ENCODE measurements at places on chromosomes 5 and 9.

DNA sequence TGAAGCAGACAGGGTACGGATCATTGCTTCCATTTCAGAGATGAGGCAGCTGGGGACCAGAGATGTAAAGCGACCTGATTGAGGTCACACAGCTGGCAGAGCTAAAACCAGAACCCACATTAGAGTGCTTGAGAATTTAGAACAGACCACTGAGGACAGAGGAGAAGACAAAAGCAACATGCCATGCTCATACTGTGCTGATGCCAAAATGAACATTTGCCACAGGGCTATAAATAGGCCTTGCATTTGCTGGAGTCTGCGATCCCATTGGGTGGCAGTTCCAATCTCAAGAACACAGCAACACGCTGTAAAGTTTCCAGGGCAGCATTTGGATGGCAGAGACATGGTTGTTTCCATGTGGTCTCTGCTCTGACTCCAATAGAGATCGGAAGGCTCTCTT lies 222.4 kb upstream of the TBC1D2 start:
- DNase-seq: no peak

DNA sequence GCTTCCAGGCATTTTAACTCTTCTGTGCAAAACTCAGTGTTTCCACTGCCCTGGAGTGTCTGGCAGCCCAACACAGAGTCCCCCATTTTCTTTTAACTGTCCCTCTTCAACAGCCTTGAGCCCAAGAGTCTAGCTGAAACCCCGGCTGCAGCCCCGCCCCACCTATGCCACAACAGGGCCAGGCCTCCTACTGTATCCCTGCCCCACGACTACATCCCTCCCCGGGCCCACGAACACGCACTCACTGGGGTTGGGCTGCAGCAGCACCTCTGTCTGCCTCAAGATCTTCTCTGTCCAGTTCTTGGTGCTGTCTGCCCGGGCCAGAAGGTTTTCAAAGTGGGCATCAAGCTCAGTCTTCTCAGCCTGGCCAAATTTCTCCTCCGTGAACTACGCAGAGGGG lies 6.1 kb downstream of the SH3GLB2 start:
- DNase-seq: no peak

DNA sequence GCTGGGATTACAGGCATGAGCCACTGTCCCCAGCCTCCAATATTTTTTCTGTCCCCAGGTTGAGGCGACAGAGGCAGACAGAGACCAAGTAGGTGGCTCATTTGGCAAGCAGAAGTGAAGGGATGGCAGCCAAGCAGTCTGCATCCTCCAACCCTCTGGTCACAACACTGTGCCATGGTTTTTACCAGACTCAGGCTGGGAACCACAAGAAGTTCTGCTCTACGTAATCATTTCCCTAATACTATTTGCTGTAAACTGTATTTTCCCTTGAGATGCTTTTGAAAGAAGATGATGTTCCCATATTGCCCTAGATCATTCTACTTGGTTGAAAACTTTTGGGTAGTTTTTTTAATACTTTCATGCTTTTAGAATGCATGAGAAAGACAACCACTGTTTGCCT lies 40.5 kb downstream of the PTTG1 start:
- no peak for DNase-seq

DNA sequence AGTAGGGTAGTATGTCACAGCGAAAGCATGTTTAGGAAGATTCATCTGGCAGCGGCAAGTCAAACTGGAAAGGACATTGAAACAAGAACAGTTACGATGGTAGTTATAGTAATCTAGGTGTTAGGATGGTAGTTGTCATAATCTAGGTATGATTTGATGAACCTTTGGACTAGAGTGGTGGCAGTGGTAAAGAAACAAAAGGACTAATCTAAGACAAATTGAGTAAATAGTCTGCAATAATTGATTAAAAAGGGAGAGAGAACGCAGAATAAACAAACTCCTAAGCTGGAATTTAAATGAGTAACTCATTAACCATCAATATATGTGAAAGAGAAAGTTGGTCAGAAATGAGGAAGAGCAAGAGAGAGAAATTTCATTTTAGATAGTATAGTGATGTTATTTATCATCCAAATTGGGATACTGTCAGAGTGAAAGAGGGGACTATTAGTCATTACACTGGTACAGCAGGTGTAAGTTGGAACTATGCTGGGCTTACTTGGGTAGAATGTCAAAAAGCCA lies 56.8 kb downstream of the MTREX start:
- no peak for DNase-seq

GRCh38 chr5:177612215-177612673 lies 12.3 kb downstream of the B4GALT7 start:
- DNase-seq: no peak

DNA sequence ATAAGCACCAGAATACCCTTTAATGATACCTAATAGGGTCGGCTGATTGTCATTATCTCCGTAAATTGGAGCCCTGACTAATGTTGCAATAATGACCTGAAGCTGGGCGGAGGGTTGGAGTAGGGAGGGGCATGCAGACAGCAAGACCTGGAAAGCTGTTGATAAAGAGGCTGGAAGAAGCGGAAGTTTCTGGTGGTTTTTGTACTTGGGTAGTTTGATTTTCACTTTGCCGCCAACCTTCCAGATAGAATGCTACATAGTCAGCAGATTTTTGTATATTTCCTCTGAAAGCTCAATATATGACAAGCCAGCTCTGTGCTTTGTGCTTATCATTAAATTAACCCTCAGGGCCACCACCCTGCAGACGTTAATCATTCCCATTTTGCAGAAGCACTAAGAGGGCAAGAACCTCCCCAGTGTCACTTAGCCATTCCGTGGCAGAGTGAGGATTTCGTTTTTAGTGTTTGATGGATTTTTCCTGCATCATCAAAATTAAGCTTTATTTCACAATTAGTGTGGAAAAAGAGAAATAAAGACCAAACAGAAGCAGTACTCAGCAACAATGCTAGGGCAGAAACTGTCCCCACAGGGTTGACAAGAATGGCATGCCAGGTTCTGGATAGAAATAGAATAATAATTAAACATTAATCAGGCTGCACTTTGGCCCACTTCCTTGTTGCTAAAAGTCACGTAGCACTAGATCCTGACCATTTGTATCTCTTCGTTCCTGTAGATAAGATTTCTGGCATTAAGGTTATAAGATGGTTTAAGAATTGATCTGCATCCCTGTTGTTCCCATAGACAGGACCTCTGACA lies 34.7 kb downstream of the DIRAS2 start:
- DNase-seq: no peak

DNA sequence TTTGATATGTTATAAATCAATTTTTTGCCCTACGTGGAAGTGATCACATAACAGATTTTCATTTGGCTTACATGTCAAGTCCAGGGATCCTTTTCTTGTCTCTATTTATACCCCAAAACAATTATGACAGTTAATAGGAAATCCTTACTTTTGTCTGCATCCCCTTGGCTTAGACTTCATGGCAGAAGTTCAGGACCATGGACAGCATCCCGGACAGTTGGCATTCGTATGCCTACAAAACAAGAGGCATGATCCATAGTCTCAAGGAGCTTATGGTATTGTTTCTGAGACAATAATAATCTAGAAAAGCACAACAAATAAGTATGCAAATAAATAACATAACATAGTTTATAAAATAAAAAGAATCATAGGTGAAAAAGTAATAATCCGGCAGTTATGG lies 214.3 kb upstream of the GRIA1 start:
- no peak for DNase-seq

DNA sequence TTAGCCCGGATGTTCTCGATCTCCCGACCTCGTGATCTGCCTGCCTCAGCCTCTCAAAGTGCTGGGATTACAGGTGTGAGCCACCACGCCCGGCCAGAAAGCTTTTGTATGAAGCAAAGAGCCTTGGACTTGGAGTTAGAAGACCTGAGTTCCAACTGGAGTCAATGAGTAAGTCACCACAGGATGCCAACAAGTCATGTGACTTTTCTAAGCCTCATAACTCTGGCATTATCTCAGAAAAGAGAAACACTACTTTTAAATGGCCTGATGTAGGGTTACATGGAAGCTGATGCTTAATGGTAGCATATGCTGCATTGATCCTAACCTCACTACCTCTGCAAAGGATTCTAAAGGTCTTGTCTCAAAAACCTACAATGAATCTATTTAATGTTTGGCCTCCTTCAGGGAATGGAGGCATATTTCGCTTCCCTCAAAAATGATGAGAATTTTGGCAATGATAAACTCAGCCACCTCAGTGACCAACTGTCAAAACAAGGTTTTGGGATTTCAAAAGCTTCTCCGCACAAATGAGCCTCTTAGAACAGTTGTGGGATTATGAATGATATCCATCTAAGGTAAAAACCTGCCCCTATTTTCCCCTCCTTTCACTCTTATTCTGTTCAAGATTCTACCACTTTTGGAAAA lies 236.8 kb downstream of the ACTL7B start:
- no peak for DNase-seq

- DNase-seq: no peak
Observed at GRCh38 chr5:109038209-109038840, 290.6 kb downstream of the FER start.

DNA sequence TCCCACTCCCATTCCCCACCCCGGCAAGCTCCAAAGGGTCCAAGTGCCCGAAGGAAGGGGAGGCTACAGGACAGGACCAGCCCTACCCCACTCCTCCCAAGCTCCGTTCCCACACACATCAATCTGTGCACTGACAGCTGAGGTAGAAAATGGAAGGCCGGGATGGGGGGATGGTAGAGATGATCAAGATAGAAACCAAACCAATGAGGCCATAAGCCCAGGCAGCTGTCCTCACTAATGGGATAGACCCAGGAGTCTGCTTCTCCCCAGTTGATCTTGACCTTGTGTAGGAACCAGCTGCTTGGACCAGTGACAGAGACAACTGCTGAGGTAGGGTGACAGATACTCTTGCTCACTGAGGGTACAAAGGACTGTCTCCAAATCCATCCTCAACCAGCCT lies 38.6 kb downstream of the B4GALT1 start:
- DNase-seq: no peak

GRCh38 chr9:137784641-137785513 lies 92.7 kb upstream of the CACNA1B start:
- no peak for DNase-seq

GRCh38 chr9:128587453-128587852 lies 35.1 kb downstream of the SPTAN1 start:
- peak; percentile 13 for DNase-seq

GRCh38 chr9:80061940-80062339 lies 490.2 kb downstream of the TLE4 start:
- no peak for DNase-seq

- no peak for DNase-seq
Observed at GRCh38 chr5:82403026-82403425, 124.9 kb upstream of the RPS23 start.

DNA sequence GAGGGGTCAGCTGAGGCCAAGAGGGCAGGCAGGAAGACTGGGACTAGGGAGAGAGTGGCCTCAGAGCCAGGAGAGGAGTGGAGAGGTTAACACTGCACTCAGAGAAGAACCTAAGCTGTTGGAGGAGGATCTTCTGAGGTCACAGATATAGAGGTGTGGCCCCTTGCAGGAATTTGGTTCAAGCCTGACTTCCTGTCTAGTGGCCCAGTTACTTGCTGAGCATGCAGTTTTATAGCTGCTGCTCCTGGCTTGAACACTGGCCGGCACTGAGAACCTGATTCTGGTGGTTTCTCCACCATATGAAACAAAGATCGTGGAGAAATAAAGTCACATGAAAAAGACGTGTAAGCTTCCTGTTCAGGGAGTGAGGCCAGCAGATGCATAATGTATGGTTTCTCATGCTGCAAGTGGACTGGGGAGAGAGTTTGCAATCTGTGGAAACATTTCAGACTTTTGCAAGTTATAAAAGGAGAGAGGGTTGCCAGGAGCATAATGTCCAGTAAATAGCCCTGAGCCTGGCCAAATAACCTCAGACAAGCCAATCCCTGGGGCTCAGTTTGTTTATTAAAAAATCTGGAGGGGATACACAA lies 82.6 kb downstream of the GALNT10 start:
- no peak for DNase-seq

DNA sequence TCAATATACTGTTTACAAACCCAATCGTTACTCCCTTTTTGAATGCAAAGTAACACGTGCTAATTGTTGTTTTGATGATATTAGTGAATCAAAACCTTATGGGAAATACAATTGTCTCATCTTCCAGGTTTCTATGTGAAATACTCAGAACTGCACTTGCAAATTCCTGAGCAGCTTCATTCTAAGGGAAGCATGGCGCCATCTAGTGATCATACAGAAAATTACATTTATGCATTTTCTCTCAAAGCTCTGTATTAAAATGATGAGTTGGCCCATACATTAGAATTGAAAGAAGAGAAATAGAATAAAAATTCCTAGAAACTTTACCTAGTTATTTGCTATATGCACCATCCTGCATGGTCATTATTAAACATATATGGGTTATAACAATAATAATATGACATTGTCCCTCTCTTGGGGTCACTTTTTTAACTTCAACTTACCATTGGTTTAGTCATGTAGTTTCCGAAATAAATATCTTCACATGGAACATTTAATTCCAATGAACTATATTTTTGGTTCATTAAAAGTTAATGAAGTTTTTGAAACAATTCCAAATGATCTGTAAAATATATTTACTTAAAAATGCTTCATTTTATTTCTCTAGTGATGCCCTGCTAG lies 220.0 kb downstream of the PDE4D start:
- DNase-seq: no peak

DNA sequence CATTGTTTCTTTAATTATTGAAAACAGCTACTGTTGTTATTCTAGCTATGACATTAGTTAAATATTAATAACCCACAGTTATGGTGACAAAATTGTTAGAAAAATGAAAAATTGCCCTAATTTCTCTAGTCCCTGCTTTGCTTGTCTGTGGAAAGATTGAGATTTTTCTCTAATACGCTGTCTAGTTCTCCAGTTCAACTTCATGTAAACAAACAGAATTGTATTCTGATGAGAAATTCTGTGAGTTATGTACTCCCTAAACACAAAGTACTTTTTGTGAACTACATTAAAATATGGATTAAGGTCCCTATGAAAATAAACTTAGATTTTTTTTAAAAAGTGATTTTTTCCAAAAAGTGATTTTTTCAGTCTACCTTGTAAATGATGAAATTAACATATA lies 8.7 kb downstream of the SLF1 start:
- DNase-seq: no peak

GRCh38 chr5:97377582-97377981 lies 194.5 kb upstream of the RIOK2 start:
- DNase-seq: no peak

- no peak for DNase-seq
Observed at GRCh38 chr5:66345281-66345680, 201.2 kb downstream of the SREK1 start.

DNA sequence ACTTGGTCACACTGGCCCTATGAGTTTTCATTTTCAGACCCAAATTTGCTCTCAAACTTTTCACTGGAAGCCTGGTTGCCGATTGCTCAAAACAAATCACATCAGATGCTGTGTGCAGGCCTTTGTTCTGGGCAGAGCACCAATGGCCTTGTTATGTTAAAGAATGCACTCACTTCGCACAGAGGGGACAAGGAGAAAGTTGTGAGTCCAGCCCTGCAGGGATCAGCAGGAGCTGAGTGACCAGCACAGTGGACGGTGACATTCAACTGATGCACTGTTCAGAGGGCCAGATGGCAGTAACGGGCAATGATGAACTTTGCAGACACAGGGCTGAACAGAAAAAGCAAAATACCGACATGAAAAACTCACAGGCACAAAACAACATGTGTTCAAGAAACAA lies 86.1 kb downstream of the BARX1 start:
- no peak for DNase-seq
